ENCODE measurements at places on chromosomes 2 and 18.

- no peak for DNase-seq
These were observed 190.7 kb downstream of the GBX2 start for GRCh38 chr2:235977445-235977844.

DNA sequence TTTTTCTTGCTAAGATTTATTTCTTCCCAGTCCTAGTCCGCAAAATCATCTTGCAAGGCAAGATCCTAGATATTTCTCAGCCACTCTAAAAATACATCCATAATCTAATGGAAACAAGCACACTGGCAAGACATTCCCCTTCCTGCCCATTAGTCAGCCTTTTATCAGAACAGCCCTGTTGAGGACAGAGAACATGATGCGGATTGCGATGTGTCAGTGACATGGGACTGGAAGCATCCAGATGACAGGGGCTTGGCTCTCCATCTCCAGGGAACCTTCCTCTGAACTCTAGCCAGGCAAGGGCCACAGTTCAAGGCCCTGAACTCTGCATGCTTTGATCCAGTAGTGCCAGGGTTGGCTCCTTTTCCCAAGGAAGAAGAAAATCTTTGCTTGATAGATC is 70.0 kb downstream of the VSNL1 start:
- DNase-seq = peak; percentile 7

- DNase-seq = peak; percentile 92
These were observed 131.4 kb downstream of the MSH2 start for GRCh38 chr2:47534179-47534919.

DNA sequence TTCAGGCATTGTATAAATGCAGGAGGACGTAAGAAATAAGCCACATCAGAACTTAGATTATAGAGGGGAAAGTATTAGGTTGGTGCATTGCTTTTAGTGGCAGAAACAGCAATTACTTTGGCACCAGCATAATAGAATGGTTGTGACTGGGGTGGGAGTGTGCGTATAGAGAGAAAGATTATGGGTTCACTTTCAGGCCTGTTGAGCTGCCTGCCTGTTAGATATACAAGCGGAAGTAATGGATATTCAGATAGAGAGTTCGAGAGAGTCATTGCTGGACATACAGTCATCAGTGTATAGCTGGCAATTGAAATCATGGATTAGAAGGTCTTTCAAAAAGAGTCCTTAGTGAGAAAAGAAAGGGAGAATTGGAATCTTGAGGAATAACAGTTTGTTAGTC is 139.2 kb upstream of the MYO3B start:
- no peak for DNase-seq

GRCh38 chr18:78875016-78875777 is 104.4 kb upstream of the SALL3 start:
- no peak for DNase-seq
